Germinal center (tissue), 1 donor: ENCODE measurements at places on chromosomes 2 and 18.

DNA sequence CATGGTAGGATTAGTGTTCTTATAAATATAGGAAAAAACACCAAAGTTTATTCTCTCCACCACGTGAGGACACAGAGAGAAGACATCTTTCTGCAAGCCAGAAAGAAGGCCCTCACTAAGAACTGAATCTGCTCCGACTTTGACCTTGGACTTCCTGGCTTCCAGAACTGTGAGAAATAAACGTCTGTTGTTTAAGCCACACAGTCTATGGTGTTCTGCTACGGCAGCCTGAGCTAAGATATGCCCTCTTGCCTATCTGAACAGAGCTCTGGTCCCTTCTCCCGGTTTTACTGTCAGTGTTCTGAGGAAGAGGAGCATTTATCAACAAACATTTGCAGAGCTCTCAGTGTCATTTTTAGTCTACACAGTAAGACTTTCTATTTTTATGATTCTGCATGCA, 131.3 kb downstream of the DOK6 start:
- DNase-seq: no peak

GRCh38 chr2:99403524-99403923, 66.3 kb downstream of the EIF5B start:
- DNase-seq: no peak

- no peak for DNase-seq
Measured at GRCh38 chr2:194044321-194044720, 1612.7 kb upstream of the SLC39A10 start.

DNA sequence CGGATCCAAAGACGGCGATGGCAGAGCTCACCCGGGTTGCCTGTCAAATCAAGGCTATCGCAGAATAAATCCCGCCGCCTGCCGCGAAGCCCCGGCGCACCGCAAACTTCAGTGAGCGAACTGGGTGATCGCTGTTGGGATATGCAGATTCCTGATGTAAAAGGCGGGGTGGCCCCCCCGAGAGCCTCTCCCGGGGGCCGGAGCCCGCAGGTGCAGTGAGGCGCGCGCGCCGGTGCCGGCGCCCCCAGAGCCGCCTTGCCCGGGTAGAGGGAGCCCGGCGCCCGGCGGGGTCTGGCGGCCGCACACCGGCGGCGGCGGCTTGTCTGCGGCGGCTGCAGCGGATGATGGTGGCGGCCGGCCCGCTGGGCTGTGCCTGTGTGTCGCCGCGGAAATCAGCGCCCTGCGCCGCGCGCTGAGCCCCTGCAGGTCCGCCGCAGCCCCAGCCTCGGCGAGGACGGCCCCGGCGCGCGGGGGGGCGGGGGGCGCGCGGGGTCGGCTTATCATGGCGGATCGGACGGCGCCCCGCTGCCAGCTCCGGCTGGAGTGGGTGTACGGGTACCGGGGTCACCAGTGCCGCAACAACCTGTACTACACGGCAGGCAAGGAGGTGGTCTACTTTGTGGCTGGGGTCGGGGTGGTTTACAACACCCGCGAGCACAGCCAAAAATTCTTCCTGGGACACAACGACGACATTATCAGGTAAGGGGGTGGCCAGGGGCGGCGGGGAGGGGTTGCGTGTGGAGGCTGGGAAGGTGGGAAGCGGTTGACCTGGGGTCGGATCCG, 1.3 kb downstream of the EML6 start:
- DNase-seq: peak; percentile 63

GRCh38 chr18:24009651-24010333, 4.8 kb upstream of the TTC39C start:
- DNase-seq: peak; percentile 59

DNA sequence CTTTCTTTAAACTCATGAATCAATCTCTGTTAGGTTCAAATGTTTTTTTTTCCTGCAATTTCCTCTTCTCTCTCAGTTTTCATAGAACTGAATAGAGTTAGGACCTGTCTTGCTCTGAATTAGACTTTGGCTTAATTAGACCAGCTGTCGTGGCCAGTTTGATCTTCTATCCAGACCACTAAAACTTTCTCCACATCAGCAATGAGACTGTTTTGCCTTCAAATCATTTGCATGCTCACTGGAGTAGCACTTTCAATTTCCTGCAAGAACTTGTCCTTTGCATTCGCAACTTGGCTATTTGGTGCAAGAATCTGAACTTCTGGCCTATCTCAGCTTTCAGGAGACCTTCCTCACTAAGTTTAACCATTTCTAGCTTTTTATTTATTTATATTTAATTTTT, 2002.2 kb upstream of the PIK3C3 start:
- no peak for DNase-seq

- DNase-seq: no peak
Measured at GRCh38 chr2:225052703-225053102, 10.4 kb upstream of the DOCK10 start.

DNA sequence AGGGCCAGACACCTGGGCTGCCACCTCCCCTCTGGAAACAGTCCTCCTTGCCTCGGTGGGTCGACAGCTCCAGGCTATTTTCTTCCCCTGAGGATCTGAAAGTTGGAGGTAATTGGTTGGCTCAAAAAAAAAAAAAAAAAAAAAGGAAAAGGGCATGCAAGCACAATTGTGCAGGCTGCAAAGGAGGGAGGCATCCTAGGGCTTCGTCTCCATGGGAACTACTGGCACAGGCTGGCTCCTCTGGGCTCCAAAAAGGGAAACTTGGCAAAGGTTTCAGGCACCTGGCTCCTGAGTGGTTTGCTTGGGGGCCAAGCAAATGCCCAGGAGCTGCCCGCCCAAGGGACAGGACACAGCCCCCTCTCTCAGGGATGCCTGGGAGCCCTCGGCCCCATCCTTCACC, 1.1 kb upstream of the KCNIP3 start:
- no peak for DNase-seq

- DNase-seq: no peak
Measured at GRCh38 chr18:2982022-2982421, 30.9 kb downstream of the LPIN2 start.

GRCh38 chr2:234446404-234447076, 50.3 kb downstream of the ARL4C start:
- peak; percentile 68 for DNase-seq

DNA sequence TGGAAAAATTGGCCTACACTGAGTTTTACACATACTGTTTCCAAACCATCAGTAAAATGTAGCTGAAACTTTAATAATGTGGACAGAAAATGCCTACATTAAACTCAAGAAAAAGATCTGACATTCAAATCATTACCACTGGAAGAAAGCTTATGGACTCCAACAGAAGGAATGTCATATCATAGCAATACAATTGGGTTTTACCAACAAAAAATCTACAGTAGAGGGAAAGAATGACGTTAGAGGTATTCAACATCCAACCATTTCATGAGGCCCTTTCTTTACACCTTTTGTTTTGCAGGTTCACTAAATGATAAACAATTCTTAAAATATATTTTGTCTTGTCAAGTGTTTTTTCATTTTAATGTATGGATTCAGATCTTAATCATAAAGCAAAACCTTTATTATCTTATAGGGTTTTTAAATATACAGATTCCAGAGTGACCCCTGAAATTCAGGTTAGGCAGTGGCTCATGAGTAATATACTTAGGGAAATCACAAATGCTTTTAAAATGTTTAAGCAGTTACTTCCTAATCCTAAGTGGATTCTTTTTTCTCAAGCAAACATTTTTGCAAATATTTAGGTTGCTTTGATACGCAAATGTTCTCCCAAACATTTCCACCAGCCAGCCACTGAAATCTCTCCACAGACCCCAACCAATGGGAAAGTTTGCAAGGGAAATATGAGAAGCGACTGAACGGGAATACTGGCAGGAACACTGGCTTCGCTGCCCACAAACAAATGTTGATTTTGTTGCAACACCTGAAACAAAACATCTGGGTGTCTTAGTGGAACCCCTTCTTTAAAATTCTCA, 168.7 kb downstream of the TCF4 start:
- no peak for DNase-seq

DNA sequence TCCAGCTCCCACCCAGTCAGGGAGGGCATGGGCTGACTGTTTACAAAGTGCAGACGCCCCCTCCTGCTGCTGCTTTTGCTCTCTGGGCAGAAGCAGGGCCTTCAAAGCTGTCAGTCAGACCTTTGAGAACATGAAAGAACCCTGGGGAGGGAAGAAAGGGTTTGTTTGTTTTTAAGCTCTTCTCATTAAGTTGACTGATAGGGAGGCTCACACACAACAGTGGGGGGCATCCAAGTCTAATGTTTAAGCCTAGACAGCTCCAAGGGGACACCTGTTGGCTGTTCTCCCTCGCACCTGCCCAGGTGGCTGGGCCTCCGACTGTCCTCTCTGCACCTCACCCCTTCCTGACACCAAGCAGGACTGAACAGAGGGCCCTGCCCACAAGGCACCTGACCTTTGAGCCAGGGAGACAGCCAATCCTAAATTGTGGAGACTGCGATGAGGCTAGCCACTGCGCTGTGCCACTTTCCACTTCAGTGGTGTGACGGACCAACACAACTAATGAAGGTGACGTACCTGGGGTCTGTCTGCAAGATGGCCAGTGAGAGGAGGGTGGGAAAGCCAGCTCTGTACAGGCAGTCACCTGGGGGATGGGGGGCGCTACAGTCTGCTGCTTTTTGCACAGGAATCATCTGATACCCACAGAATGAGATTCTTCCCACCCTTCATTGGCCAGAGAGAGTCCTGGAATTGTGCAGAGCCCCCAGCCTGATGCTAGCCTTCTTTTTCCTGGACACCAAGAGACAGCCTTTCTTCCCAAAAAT, 16.3 kb downstream of the ST6GAL2 start:
- no peak for DNase-seq

DNA sequence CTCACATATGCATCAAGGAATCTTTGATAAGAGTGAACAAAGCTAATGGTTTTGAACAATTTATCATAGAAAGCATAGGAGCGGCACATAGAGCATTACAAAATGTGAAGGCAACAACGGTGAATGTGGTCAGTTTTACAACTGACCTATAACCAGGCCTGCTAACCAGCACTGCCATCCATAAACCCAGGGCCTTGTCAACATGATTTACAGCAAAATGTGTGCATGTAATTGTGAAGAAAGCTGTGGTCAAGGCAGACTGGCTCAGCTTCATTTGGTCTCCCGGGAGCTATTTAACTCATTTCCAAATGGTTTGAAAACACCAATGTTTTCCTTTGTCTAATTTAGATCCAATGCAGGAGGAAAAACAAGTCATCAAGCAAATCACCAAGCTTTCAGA, 119.8 kb downstream of the DHRS9 start:
- no peak for DNase-seq

- no peak for DNase-seq
Measured at GRCh38 chr2:149375801-149376361, 45.5 kb downstream of the LYPD6 start.

DNA sequence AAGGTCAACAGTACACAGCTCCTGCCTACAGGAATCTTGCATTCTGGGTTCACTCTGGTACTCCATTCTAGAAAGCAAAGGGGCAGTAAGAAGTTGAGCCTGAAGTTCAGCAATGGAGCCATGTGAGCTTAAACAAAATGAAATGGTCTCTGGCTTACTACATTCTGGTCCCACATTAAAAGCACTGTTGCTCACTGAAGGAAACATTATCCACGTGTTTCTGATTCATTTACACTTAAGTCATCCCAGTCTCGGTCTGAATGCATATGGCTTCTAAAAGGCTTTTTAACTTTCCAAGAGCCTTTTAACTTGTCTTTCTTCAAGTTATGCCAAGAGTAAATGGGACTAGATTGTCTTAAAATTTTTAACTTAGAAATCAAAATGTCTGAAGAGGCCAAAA, 177.8 kb downstream of the LNPK start:
- no peak for DNase-seq

GRCh38 chr2:156653675-156654074, 217.5 kb downstream of the GPD2 start:
- no peak for DNase-seq

GRCh38 chr2:168573128-168573903, 117.2 kb downstream of the CERS6 start:
- no peak for DNase-seq

DNA sequence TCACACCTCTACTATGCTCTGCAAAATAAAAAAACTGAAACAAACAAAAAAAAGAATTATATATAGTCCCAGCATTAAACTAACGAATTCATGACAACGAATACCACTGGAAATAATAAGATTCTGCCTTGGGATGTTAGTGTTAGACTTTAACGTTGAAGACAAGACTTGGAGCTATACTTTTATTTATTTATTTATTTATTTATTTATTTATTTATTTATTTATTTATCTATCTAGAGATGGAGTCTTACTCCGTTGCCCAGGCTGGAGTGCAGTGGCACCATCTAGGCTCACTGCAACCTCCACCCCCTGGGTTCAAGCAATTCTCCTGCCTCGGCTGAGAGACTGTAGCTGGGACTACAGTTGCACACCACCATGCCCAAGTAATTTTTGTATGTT, 27.2 kb upstream of the PAPOLG start:
- DNase-seq: no peak

- no peak for DNase-seq
Measured at GRCh38 chr2:134235510-134236144, 18.2 kb upstream of the MGAT5 start.

- DNase-seq: no peak
Measured at GRCh38 chr2:211144078-211144477, 587.7 kb downstream of the CPS1 start.

- DNase-seq: no peak
Measured at GRCh38 chr2:161085149-161085548, 75.1 kb upstream of the TANK start.

DNA sequence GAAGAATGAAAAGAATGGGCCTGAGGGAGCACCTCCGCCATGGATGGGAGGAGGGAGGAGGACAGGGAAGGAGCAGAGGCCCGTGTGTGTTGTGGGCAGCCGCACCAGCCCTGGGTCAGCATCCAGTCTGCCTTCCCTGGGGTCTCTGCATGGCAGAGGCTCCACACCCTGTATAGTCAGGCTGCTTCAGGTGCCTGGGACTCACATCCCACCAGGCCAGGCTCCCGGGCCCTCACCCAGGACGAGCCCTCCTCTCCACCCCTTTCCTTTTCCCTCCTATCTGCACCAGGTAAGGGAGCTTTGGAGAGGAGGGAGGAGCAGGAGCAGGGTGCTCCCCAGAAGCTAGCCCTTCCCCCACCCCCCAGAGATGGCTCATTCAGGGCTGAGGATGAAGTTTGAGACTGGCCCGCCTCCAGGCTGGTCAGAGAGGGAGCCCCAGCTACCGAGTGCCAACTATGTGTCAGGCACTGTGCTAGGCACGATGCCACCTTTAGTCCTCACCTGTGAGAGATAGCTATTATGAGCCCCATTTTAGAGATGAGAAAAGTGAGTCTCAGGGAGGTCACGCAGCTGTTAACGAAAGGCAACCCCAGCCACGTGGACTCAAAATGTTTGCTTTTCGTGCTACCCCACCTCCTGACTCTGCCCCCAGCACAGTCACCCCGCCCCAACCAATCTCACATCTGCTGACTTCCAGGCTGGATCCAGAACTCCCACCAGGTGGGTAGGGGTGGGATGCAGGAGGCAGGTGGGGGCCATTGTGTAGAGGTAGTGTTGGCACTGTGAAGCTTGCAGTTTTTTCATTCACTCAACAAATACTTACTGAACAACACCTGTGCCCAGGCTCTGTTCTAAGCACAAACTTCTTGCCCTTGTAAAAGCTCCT, 242.1 kb downstream of the DYSF start:
- DNase-seq: no peak

GRCh38 chr18:63016270-63016669, 300.9 kb downstream of the PHLPP1 start:
- peak; percentile 47 for DNase-seq
